ENCODE measurements at places on chromosomes 13 and 19.

GRCh38 chr19:55079400-55080038 is 3.9 kb downstream of the EPS8L1 start:
- DNase-seq: no peak

- no peak for DNase-seq
Observed at GRCh38 chr13:85659493-85659892, 139.7 kb downstream of the SLITRK6 start.

DNA sequence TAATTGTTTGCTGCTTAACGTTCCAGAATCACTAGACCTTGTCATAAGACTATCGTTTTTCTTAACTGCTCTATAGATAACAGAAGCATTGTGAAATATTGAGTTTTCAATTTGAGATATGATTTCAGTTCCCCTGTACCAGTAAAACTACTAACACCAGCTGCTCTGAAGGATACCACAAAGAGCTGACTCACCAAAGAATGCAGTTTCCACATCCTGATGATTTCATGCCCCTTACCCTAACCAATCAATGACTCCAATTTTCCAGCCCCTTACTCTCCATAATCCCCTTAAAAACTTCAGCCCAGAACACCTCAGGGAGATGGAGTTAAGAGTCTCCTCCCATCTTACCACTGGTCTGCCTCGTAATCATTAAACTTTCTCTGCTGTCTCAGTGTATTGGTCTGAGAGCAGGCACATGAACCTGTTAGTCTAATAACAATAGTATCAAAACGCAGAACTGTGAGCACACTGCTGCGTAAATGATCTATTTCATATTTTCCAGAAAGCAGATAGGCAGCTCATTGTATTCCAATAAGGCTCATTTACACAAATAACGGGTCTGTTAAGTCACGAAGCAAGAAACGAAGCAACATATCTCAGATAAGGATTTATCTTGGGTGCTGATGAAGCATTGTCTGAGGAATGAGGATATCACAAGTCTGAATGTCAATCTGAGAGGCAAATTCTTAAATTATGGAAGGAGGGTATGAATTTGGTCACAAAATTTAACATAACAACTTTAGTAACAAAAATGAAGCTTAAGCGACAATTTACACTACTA is 14.1 kb upstream of the CCNA1 start:
- DNase-seq: no peak

DNA sequence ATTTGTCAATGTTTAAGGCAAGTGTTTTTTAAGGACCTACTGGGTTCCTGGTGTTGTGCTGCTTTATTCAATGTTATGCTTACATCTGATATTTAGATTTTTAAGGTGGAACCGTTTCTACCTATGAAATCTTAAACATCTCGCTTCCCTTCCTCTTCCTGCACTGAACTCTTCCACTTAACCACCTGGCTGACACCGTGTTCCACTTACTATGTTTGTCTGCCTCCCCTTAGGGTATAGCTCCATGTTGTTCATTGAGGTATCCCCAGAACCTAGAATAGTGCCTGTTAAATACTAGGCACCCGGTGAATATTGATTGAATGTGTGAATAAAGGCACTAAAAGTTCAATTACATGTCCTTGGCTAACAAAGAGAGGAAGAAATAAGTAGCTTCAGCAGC is 104.9 kb downstream of the RNF17 start:
- no peak for DNase-seq

DNA sequence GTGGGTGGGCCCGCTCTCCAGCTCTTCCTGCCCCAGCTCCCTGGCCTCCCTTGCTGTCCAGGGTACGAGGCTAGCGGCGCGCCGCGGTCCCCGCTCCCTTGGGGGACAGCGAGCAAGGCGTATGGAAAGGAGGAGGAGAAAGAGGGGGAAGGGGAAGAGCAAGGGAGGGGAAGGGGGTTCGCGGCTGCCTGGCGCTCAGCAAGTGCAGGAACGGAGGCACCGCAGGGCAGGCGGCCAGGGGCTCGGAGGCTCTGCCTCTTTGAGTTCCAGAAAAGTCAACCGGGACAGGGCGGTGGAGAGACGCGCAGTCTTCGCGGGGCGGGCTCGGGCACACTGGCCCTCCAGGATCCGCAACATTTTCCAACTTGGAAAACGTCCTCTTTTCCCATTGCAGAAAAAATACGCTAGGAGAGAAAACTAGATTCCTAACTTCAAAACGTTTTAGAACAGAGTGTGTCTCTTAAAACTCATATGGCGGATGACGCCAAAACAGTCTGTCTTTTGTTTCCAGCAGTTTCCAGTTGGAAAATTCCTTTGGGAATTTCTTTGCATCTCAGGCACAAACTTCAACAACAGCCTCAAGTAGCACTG is 23.1 kb upstream of the TNFRSF19 start:
- no peak for DNase-seq

DNA sequence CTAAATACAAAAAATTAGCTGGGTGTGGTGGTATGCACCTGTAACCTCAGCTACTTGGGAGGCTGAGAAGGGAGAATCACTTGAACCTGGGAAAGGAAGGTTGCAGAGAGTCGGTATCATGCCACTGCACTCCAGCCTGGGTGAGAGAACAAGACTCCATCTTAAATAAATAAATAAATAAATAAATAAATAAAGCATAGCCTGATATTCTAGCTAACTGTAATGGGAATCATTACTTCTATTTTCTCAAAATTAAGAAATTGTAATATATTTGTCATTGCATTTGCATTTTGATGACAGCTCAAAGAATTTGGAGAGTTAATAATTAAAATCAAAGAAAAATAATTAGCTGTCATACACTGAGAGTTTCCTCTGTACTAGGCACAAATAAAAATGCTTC is 561.1 kb downstream of the EFNB2 start:
- no peak for DNase-seq

DNA sequence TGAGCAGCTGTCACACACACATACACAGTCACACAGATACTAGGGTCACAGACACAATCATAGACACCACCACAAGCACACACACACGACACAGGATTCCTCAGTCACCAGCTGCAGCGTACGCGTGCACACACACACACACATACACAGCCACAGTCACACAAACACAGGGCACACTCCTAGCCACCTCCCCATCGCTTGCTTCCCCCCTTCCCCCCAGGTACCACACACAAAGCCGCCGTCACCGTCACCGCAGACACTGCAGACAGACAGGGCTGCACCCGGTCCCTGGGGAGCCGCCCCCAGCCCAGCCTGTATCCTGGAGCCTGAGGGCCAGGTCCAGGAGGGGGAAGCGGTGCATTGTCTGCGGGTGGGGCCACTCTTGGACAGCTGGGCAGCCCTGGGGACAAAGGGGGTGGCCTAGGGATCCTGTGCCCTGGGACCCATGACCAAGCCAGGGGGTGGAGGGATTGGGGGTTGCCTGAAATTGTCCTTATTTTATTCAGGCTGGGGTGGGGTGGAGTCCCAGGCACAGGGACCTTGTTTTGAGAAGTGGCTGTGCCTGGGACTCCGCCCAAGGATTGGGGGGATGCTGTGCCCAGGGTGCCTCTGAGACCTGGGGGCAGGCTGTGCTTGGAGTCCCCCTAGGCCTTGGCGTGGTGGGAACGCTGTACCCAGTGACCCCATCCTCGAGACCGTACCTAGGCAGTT is 957 bp downstream of the NUMBL start:
- DNase-seq: no peak
